Sciatic nerve (tissue), 2 donors: ENCODE measurements at places on chromosomes 16 and 17.

DNA sequence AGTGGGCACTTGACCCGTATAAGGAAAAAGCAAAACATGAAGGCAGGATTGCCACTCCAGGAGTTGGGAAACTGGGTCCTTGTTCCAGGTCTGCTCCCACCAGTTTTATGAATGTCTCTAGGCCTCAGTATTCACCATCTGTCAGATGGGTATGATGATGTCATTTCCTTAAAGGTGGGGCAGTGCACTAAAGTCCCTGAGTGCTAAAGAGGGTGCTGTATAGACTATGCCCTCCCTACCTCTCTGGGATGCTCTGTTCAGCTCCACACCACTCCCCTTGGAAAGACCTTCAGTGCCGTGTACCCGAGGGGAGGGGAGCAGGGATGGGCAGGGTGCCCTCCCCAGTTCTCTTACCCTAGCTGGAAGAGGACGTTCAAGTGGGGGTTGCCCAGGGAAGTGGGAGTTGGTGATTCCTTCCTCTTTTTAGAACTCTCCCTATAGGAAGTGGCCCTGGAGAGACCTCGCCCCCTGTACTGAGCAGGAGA, 2.2 kb downstream of the LASP1 start:
- no peak for DNase-seq

DNA sequence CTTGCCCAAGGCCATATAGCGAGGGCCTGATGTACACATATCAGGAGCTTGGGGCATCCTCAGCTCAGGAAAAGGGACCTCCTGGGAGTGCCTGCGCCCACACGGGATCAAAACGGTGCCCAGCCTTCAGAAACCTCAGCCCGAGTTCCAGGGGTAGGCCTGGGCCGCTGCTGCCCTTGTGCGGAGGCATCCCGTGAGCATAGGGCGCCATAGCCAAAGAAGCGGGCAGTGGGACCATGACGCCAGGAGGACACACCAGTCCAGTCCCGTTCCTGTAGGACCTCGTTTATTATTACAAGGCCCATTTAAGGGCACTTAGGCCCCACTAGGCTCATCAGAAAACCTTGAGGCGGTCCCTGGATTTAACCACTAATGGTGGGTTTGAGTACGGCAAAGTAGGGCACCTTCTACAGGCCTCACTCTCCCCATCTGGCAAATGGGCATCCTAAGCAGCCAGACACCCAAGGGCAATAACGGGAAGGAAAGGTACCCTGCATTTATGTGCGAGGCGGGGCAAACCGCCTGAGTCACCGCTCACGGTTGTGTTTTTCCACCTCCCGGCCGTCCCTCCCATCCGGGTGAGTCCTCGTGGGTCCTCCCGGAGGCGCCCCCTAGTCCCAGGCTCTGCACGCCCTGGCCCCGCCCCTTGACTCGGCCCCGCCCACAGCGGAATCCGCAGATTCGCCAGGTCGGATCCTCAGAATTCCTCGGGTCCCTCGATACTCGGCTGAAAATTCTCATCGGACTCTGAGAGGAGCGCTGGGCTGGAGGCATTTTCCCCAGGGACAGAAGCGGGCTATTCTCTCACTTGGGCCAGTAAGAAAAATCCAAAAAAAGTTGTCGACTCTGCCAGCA, 726 bp upstream of the SETD1A start:
- peak; percentile 92 for DNase-seq

- no peak for DNase-seq
These were observed 15.4 kb upstream of the ARHGAP17 start for GRCh38 chr16:25030420-25031131.

DNA sequence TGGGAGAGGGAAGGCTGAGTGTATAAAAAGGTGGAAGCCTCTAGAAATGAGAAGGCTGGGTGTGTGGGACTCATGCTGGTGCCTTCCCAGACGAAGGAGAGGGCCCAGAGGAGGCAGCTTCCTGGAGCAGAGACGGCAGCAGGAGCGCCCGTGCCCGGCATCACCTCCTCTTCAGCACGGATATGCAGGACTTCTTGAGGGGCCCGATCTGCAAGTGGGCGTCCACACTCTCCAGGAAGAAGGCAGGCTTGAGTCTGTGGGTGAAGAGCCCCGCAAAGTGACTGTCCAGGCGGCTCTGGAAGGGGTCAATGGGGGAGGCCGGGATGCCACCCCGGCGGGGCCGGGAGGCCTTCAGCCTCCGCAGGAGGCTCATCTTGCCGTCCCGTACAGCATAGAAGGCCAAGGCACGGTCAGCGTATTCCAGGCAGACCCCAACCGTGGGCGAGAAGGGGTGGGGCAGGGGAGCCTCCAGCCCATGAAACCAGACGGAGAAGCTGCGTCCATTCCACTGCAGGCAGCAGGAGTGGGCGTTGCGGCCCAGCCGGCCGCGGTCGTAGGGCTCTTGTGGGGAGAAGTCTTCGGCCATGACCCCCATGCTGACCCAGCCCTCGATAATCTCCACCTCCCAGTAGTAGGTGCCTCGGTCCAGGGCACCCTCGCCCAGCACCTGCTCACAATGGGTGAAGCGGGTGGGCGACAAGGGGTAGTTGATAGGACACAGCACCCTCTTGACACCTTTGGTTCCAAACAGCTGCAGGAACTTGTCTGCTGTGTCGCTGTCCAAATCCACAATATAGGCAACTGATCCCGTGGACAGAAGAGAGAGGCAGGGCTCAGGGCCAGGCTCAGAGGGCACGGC, 3.8 kb downstream of the TRIM47 start:
- no peak for DNase-seq

- no peak for DNase-seq
These were observed 329.8 kb downstream of the UTP18 start for GRCh38 chr17:51590071-51590656.

DNA sequence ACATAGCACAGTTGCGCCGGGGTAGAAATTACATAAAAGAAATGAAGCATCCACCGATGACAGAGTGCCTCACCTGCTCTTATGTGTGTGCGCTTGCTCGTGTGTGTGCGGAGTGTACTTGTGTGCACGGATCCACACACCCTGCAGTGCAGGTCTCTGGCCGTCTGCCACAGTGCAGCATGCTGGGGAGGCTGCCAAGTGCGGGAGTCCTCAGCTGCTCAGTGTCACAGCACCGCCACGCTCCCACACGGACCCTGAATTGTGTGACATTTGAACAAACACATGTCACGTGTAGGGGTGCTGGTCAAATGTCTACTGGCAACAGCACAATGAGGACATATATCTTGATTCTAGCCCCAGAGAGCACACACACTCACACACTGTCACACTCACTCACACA, 243.0 kb upstream of the MYOCD start:
- DNase-seq = no peak

- no peak for DNase-seq
These were observed 28.2 kb upstream of the KPNB1 start for GRCh38 chr17:47621293-47622179.

- DNase-seq = no peak
These were observed 11.6 kb downstream of the CBFA2T3 start for GRCh38 chr16:88965411-88965810.

- DNase-seq = no peak
These were observed 2.3 kb upstream of the ITGAE start for GRCh38 chr17:3803308-3803640.

- DNase-seq = no peak
These were observed 92.7 kb upstream of the CDH5 start for GRCh38 chr16:66273644-66274334.

DNA sequence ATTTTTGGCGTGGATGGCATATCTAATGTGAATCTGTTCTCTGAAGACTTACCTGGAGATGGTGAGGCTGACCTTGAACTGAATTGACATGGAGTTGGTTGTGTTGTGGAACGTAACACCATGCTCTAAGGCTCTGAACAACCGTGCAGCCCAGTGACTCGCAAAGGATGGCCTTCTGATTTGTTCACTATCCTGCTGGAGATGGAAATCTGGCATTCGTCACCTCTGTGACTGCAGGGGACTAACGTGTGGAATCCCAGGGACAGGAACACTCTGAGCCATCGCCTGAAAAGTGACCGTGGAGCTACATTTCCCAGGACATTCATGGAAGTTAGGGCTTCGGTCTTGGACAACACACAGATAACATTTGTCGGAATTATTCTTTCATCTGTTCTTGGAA, 61.1 kb downstream of the BANP start:
- DNase-seq = peak; percentile 32

GRCh38 chr16:31713945-31714902, 159.4 kb upstream of the ZNF267 start:
- no peak for DNase-seq

DNA sequence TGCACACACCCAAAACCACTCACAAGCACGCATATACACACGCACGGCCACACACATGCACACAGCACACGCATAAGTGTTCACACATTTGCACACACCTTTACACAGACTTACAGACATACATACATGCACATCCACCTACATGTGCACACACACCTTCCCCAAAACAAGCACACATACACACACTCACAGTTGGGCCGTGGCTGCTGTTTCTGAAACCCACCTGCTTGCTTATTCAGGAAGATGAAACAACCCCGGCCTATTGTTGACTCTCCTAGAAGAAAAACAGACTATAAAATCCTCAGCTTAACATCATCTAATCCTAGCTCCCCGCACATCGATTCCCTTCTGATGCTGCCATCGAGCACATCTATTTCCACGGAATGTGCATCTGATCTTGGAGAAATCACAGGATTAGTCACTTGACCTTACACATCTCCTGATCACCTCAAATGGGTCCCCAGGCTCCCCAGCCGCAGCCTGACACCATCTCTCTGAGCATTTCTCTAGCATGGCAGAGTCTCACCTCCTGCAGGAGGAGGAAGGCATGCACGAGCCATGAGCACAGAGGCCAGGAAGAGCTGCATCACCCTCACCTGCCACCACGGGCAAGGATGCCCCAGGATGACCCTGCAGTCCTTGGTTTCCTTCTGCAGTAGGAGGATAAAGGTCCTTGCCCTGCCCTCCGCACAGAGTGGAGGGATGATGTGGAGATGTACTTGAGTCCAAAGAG, 105.8 kb upstream of the CDH5 start:
- no peak for DNase-seq

GRCh38 chr17:28533091-28533807, 19.2 kb downstream of the UNC119 start:
- no peak for DNase-seq

- no peak for DNase-seq
These were observed 47.1 kb upstream of the CLEC19A start for GRCh38 chr16:19238406-19238805.

- DNase-seq = no peak
These were observed 7.4 kb downstream of the MED13 start for GRCh38 chr17:62057696-62058095.

DNA sequence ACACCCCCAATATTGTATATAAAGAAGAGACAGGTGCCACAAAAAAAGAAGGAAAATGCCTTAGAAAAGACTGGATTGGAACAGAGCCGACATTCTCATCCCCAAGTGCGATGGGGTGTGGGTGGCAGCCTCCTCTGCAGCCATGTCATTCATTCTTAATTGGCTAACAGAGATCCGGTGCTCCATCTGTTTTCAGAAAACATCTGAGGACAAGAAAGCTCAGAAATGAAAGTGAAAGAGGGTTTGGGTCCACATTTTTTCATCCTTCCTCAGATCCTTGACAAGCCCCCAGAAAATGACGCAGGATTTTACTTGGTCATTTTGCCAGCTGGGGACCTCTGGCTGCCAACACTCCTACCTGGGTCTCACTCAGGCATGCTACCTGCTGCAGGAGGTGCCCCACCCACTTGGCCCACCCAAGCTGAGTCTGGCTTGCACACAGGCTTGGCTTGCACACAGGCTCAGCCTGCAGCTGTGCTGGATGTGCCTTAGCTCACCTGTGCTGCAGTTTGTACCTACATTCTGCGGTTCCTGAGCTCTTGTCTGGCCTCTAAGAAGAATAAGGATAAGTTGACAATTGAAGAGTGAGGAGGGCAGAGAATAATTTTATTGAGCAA, 21.9 kb downstream of the KIF2B start:
- no peak for DNase-seq

DNA sequence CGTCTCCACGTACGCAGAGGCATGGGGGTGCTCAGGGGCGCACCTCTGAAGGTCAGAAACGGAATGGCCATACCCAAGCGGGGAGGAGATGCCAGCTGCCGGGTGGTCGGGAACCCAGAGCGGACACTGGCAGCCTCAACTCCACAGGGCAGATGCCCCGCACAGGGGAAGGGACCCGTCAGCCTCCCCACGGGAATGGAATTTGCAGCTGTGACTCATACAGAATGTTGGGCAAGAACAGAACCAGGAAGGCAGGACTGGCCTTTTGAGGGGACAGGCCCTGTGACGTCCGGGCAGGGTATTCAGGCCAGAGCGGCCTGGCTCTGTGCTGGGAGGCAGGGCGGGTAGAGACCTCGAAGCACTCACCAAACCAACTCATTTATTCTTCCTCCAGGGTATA, 7.5 kb downstream of the TK1 start:
- no peak for DNase-seq

- DNase-seq = no peak
These were observed 6.0 kb upstream of the SERPINF1 start for GRCh38 chr17:1755827-1756262.

DNA sequence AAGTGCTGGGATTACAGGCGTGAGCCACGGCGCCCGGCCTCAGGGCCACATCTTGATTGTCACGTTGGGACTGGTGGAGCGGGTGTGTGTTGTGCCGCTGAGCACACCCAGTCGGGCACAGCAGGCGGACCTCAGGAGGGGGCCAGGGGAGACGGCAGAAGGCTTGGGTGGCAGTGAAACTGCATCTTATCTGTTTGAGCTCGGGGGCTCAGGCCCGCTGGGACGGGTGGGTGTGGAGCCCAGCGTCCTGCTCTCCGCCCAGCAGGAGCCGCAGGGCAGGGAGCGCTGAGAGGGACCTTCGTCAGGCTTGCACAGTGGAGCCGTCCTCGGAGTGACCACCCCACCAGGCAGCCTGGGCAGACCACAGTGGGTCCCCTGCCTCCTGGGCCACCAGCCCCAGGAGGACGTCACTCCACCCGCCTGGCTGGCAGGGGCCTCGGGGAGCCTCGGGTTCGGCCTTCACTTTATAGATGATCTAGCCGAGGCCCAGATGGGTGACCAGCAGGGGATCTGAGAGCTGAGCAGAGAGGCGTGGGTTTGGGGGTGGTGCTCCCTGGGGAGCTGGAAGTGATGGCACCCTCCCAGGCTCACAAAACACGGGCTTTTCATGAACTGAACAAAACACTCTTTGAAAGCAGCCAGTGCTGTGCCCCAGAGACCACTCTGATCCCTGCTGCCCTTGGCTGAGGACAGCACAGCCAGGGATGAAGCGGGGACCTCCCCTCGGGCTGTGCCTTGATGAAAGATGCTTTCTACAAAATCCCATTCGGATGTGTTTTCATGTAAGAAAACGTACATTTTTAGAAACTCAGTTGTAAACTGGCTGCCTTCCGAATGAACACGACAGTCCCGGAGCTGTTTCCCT, 181.1 kb downstream of the SEC14L1 start:
- DNase-seq = peak; percentile 78

DNA sequence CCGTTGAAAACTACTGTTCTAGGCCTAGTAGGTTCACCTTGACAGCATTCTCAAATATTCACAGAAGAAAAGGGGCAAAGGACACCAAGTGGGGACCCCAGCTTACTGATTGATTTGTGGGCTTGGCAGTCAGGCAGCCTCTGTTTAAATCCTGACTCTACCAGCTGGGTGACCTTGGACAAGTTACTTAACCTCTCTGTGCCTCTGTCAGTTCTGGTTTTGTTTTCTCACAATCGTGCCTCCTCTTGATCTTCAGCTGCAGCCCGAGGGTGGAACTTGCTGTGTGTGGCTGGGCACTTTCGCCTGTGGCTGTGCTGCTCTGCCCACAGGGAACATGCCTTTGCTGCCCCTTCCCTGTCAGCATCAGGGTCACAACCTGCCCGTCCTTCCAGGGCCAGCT, 17.8 kb downstream of the RAP1GAP2 start:
- no peak for DNase-seq

- DNase-seq = no peak
These were observed 125.8 kb downstream of the CCDC182 start for GRCh38 chr17:57619061-57619937.
